Upper lobe of right lung (tissue), 1 donor: ENCODE measurements at places on chromosomes 13 and 19.
A peak's percentile ranks its signal among the peaks of the same experiment; 100 is the strongest.

DNA sequence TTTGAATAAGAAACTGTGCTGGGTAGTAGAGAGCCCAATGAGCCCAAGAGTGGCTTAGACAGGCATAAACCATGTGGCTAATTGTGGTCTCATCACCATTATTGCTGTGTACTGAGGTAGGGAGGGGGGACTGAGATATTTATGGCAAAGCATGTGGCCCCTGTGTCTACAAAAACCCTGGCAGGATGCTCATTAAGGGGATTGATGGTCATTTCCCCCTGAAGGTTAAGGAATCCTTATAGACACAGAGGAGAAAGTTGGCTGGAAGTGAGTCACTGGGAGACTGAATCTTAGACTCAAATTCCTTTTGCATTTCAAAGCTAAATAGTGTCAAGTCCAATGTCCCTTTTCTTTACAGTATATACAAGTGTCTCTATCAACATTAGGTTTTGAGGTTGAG is 9.8 kb upstream of the DACT3 start:
- DNase-seq = no peak

DNA sequence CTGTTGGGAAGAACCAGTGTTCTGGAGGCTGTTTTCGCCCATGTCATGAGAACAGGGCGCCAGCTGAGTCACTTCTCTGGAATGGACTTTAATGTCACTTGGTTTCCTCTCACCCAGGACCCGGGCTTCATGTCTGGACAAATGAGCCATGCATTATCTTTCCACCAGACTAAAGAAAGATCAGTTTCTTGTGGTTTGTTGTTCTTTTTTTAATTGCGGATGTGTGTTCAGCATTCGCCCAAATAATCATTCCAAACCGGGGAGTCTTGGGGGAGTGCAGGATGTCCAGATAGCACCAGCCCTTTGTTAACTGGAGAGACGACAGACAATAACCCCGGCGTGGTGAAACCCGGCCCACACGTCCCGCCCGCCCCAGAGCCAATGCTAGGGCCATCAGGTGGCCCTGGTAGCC is 102.5 kb downstream of the COL4A2 start:
- DNase-seq = no peak

GRCh38 chr19:9144920-9145319 is 4.7 kb downstream of the ZNF317 start:
- no peak for DNase-seq

DNA sequence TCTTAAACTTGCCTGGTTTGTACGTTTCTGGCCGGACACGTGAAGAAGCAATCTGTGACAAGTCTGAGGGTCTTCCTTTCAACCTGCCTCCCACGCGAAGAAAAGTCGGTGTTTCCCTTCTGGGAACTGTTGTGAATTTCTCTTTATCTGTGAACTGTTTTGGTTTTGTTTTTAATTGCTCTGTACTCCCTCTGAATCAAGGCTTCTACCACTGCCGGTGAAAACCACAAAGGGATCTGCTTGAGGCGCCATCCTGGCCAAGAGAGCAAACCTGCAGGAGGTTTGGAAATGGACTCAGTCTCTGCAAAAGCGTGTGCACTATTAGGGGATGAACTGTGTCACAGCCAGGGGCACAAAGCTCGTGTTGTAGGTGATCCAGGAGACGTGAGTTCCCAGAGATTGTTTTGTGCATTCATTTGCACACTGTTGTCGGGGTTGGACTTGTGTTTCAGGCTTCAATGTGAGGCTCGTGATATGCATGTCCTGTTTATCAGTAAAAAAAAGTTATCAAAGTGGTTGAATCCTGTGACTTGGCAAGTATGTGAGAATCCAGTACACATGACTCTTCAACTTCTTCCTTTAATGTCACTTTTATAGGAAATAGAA is 9.7 kb downstream of the SIGLEC8 start:
- no peak for DNase-seq

DNA sequence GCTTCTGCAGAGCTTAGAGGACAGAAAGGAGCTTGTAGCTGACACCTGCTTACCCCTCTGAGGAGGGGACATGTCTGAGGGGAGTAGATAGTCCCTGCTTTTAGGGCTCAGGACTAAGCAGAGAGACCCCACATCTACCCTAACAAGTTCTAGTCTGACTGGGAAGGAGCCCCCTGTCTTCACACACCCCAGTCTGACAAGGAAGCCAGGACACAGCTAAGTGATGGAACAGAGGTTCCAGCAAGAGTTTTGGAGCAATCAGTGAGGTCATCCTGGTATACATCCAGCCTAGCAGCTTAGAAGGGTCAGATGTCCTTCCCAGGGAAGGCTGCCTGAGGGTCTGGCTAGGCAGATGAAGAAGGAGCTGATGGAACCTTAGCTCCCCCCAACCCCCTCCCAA is 15.0 kb downstream of the PAF1 start:
- DNase-seq = peak; percentile 9

GRCh38 chr13:41203810-41204209 is 9.4 kb upstream of the KBTBD7 start:
- DNase-seq = no peak

- DNase-seq = no peak
Measured at GRCh38 chr19:34403784-34404108, 453 bp upstream of the PDCD2L start.

- DNase-seq = no peak
Measured at GRCh38 chr13:95955255-95955654, 97.9 kb downstream of the UGGT2 start.

GRCh38 chr13:77033717-77034302 is 6.9 kb upstream of the FBXL3 start:
- no peak for DNase-seq

DNA sequence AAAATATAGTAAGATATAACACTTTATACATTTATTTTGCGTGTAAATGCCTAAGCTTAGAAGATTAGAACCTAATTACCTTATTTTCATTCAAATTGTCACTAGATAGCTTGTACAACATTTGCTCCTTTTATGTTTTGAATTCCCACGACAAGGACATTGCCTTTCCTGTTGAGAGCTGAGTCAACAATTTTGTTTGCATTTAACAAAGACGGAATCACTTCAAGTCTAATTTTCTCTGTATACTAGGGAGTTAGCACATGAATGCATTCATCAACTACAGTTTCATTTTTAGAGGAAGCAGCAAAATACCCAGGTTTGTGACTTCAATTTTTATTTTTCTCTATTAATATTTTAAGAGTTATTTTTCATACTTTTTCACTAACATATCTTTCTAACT is 48.7 kb upstream of the PCCA start:
- no peak for DNase-seq

- DNase-seq = peak; percentile 81
Measured at GRCh38 chr13:106566641-106567473, 1.1 kb downstream of the ARGLU1 start.

DNA sequence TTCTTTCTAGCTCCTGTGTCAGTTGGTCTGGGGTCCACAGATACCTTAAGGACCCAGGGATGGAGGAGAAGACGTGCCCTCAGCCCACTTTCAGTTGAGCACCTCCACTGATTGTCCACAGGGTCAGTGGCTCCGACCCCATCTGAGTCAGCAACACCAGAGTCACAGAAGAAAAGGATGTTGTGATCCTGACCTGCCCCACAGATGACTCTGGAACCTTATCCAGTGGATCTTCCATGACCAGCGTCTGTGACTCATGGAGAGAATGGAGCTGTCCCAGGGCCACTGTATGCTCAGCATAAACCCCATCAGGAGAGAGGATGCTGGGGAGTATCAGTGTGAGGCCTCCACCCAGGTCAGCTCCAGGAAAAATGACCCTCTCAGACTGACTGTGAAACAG is 22.0 kb downstream of the CEACAM4 start:
- DNase-seq = no peak

GRCh38 chr19:38793671-38794070 is 4.7 kb downstream of the LGALS7B start:
- DNase-seq = no peak

- DNase-seq = peak; percentile 54
Measured at GRCh38 chr19:4032436-4032835, 24.9 kb downstream of the PIAS4 start.

GRCh38 chr13:79673310-79673992 is 192.5 kb downstream of the NDFIP2 start:
- DNase-seq = no peak

DNA sequence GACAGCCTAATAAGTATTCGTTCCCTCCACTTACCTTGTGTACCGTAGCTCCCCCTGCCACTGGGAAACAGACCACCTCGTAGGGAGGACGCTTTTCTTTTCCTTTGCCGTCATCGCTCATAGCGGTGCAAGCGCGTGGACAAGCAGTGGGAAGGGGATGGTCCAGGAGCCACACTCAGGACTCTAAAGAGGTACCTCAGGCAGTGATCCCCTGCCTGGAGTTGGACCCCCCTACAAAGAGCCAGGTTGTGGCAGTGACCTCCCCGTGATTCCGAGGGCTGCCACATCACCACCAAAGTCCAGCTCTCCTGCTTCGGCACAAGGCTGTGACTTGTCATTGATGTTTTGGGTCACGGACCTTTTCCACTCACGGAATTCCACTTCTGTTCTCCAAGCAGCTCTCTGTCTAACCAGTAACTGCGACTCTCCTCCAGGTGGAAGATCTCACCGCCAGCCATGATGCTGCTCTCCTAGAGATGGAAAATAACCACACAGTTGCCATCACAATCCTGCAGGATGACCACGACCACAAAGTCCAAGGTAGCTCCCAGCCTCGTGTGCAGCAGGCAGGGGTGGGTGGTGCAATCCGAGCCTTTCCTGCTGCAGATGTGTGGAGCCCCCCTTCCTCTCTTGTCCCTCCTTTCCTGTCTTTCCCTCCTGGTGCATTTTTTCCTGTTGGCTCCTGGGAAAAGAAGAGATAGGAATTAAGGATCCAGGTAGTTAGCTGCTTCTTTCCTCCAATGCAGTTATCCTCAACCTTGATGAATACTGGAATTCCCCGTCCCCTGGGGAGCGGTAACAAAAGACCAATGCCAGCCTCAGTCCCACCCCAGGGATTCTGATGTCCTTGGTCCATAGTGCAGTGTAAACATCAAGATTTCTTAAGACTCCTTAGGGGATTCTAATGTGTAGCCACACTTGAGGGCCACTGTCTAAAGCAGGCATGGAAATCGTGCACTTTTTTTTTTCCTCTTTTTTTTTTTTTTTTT is 107.7 kb downstream of the SLC7A1 start:
- DNase-seq = no peak

GRCh38 chr13:99498171-99499161 is 2.8 kb upstream of the TM9SF2 start:
- DNase-seq = peak; percentile 98

GRCh38 chr13:94251831-94252608 is 227.5 kb downstream of the DCT start:
- no peak for DNase-seq

DNA sequence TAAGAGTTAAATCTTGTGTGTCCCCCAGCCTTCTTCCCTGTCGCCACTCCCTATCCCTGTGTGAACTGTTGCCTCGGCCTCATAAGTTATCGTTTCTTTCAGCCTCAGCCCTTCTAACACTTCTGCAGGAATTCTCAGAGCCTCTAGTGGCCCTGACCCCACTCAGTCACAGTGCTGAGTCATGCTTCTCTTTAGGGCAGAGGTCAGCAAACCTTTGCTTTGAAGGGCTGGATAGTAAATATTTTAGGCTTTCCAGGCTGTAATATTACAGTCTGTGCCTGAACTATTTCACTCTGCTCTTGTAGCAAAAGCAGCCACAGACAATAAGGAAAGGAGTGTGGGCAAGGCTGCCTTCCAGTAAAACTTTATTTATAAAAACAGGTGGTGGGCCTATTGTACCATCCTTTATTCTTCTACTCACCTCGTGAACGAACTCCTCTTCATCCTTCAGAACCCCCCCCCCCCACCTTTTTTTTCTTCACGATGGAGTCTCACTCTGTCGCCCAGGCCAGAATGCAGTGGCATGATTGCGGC is 22.1 kb downstream of the MYO9B start:
- DNase-seq = no peak

DNA sequence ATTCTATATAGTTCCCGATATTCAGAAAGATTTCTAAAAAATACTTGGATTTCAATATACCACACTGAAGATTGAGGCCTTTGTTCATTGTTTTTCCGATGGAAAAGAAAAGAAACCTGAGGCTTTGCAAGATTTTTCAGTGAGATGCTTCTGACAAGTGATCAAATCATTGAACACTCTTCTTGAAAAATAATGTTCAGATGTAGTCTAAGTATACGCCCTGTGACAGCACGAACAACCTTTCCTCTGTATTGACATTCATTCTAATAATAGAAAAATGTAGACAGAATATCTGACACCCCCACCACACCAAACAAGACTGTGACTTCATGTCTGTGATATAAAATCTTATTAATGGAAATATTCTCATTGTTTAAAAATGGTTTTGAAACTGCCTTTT is 650.7 kb upstream of the KLHL1 start:
- no peak for DNase-seq

DNA sequence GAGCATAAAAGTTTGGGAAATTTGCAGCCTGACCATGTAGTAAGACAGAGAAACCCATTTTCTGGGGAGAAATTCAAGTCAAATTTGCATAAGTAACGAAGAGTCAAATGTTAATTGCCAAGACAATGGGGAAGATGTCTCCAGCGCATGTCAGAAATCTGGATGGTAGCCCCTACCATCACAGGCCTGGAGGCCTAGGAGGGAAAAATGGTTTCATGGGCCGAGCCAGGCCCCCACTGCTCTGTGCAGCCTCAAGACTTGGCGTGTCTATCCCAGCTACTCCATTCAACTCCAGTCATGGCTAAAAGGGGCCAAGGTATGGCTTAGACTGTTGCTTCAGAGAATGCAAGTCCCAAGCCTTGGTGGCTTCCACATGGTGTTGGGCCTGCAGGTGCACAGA is 269.8 kb downstream of the RFC3 start:
- no peak for DNase-seq
